ENCODE measurements at places on chromosomes 11 and 22.

DNA sequence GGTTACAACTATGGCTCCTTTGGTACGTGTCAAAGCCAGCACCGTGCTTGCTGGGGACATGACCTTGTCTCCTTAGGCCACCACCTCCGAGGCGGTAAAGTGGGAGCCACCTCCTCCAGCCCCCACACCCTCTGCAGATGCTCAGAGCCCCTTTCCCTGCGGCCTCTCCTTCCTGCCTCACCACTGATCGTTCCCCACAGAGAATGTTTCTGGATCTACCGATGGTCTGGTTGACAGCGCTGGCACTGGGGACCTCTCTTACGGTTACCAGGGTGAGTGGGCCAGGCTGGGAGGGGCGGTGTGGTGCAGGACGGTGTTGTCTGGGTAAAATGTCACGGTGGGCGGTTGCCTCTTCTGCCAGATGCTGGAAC lies 8.9 kb downstream of the SIDT2 start:
- no peak for DNase-seq

- no peak for DNase-seq
These were observed at the start of gene STK33 for GRCh38 chr11:8593935-8594909. Gene STK33 (minus strand): TSS chr11:8594228. CDS start chr11:8474905, 119,323 bp downstream.

- DNase-seq: no peak
These were observed 9.0 kb downstream of the FAM76B start for GRCh38 chr11:95780544-95780943.

DNA sequence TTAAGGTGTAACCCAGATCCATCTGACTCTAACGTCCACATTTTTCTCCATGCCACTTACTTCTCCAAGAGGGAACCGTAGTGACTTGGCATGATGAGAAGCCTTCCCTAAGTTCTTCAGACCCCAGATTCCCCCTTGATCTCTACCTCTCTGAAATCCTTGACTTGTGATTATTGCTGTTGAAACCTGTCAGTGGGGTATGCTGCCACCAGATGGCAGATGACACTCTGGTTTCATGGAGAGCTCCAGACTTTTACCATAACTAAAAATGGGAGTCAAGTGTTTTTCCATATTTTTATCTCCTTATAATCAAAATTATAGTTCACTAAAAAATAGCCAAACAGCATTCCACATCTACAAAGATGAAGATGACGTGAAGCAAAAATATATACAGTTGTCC lies 504.2 kb downstream of the SOX6 start:
- no peak for DNase-seq

DNA sequence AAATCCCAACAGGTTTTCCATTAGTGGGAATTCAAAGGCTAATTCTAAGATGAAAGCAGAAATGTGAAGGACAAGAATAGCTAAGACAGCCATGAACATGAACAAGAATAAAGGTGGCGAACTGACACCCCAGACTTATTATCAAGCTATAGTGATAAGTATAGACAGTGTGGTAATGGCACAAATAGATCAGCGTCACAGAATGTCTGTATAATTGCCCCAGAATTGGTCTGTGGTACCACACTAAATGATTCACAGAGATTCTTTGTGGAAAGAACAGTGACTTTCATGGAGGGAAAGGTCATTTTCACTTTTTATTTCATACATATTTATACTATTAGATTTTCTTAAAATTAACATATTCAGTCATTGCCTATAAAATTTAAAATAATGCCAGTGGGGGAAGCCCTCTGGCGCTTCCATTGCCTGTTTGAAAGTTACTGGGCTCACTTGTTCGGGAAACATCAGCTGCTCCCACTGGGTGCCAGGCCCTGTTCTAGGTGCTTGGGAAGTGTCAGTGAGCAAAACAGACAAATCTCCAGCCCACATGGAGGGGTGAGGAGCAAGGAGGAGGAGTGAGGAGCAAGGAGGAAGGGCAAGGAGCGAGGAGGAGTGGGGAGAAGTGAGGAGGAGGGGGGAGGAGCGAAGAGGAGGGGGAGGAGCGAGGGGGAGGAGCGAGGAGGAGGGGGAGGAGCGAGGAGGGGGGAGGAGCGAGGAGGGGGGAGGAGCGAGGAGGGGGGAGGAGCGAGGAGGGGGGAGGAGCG lies 11.3 kb upstream of the NLRP6 start:
- peak; percentile 40 for DNase-seq

DNA sequence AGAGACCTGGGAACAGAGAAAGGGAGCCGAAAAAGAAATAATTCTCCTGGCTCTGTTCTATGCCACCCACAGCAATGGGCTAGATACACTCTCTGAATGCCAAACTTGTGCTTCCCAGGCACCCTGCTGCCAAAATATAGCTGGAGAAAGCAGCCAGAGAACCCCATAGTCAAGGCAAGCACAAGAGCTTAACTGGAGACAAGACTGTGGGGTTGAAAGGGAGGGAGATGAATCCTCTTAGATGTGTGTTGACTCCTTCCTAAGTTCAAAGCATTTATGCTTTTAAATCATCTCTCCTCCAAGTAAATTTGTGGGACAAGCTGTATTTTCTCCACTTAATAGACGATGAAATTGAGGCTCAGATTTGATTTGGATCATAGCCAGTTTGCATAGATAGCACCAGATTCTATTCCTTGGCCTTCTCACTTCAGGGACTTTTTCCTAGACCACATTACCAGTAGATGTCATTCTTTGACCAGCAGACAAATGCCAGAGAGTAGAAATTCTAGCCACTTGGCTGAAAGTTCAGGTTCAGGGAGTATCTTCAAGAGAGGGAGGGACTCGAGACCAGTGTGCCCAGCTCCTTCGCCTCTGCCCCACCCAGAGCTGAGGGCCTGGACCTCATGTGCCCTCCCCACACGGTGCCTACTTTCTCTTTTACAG lies 16.5 kb upstream of the ETS1 start:
- DNase-seq: peak; percentile 22

DNA sequence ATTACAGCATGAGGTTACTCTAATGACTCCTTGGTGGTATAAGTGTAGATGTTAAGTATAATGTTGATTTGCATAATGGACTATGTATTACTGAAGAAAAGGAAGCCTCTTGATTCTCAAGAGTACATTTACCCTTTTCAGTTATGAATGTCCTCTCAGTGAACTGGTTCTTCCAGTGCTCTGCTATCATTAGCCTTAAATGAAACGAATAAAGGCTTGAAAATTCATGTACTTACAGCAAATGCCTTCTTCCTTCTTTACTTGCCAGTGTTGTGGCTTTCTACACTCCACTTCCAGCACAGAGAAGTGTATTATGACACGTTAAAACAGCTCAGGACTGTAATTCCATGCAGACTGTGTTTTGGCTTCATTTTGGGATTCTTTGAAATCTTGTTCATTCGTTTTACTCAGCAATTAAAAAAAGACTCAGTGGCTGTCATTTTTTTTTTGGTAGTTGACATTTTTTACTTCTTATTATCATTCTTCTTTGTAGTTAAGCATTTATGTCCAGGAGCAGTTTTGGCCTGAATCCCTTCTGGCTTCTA lies 96.9 kb downstream of the MTMR3 start:
- DNase-seq: no peak

Measured in CD4-positive, alpha-beta T cell treated with Interleukin-4 for 4 hours (primary cell).